ENCODE measurements at places on chromosomes 1 and 21.

DNA sequence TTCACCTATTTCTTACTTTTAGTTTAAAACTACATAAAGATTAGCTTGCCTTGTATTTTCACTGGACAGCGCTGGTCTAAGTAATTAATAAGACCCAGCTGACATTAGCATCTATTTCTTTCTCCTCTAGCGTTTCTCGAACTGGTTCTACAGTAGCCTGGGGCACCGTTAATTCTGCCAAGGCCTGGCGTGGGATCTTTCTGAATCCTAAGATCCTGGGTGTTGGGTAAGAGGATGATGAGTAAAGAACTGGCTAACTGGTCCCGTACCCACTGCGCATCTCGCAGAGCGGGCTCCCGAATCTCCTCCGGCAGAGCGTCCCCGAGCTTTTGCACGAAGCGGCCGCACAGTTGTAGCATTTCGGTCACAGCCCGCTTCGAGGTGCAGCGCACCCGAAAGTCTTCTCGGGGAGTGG lies 309 bp downstream of the NSL1 start:
- peak; percentile 74 for DNase-seq

DNA sequence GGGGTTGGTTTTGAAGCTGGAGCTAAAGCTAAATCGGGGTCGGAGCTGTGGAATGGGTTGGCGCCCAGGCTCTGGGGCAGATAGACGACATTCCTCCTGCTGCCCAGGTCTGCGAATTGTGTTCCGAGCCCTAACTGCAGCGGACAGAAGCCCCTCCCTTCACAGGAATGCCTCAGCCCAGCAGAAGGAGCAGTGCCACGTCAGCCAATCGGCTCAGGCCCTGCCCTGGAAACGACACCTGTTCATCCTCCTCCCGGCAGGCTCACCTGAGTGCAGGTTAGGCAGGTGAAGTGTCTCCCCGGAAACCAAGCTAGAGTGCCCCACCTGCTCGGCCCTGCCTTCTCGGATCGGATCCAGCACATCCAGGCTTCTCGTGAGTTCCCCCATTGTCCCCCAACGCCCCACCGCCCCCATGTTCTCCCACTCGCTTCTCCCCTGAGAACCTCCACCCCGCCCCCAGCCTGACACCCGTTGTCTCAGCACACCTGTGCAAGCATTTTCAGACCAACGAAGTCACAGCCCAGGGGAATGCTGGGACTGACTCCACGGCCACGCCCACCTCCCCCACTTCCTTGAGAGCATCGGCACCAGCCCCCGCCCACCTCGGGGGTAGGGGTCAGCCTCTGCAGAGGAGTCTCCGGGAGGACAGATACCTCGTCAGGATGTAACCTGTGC lies 775 bp downstream of the TMEM125 start:
- no peak for DNase-seq

- no peak for DNase-seq
Measured at GRCh38 chr1:222443566-222443965, 104.3 kb downstream of the HHIPL2 start.

- no peak for DNase-seq
Measured at GRCh38 chr1:10519016-10519417, 44.3 kb downstream of the PEX14 start.

GRCh38 chr1:58928514-58928913 lies 144.7 kb upstream of the JUN start:
- DNase-seq: no peak

DNA sequence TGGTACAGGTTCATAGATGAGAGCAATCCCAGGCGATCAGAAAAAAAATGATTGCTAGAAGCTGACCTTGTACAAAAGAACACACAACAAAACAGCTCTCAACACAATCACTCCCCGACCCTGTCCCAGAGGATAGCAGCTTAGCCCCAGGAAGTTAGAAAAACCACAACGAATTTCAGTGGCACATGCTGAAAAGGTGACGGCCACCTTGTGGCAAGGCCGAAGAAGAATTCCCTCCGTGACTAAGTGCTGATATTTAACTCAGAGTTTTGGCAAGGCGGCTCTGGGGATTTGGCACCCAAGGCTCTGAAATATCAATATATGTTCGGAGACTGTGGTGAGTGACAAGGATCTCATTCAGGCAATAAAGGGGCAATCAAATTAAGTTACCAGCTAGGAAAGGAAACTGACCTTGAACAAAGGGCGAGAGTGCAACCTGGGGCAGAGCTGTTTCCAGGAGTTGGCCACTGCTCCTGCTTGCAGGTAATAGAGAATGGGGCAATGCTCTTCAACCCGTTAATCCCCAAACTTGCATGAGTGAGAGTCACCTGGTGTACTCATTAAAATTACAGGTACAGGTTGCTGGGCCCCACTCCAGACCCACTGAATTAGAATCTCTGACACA lies 96.2 kb downstream of the BEND5 start:
- peak; percentile 44 for DNase-seq

- DNase-seq: no peak
Measured at GRCh38 chr1:64043288-64043687, 160.1 kb upstream of the UBE2U start.

DNA sequence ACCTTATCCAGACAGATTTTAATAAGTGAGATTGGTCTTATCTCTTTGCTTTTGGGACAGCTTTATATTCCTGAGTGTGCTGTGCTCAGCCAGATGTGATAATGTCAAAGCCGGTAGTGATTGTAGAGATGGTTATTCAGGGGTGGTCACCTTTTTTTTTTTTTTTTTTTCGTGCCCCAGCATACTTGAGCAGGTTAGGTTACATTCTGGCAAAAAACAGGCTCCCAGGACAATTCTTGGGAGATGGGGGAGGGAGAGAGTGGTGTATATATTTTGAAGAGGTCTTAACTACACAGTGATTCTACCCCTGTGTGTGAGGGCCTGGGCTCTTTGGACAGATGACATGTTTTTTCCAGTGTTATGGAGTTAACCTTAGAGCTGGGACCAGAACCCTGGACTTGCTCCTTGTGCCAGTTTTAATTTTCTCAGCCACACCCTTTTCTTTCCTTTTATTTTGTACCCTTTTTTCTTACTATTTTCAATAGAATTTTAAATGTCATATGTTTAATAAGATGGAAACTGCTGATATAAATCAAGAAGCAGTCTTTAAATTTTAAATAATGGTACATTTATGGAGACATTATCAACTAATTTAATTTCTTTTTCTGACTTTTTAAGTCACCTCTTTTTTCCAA lies 88.4 kb downstream of the DYRK1A start:
- DNase-seq: no peak

DNA sequence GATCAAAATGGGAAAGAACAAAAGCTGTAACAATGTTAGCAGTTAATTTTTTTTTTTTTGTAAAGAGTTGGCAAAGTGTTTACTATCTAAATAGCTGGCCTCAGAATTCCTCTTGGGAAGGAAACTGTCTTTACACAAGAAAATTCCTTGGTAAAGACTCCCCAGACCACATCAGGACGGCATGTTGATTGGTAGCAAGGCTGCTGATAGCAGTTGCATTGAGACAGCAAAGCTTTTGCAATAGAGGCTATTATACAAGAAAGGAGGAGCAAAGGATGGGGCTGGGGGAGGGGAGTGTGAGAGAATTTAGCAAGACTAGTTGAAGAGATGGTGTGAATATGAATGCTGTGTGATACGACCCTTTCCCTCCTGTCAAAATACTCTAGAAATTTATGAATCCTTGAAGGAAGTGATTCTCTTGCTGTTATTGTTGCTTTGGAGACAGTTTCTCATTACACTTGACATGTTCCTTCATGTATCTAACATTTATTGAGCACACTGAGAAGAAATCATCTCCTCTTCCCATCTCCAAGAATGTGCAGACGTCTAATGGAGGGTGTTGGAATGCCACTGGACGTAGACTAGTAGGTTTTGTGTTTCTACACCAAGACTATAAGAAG lies 355.6 kb downstream of the SIPA1L2 start:
- no peak for DNase-seq

GRCh38 chr1:199041173-199041914 lies 402.5 kb downstream of the PTPRC start:
- DNase-seq: no peak

DNA sequence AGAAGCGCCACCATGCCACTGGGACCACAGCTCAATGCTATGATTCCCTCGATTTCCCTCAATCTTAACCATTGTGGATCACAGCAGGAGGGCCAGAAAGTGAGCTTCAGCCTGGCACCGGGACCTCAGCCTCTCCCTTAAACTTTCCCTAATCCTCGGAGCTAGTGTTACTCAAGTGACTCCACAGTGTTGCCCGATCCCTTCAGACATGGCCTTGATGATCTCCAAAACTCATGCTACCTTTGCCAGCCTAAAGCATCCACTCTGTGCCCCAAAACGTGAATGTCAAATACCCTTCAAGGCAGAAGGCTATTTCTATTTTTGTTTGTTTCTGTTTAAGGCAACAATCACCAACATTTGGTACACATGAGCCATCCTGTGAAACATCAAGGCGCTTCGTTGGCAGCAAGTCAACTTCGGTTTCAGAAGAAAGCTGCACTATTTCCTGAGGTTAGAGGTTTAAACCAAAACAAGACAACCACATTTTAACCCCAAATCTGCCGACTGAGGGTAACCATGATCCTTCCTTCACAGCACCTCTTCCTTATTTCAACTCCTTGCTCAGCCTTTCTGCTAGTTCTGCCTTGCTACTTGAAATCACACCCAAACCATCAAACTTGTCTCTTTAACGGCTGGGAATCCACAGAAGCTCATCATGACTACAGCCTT lies 94.4 kb upstream of the KRTAP19-8 start:
- DNase-seq: no peak

- DNase-seq: no peak
Measured at GRCh38 chr1:182391028-182391361, 595 bp downstream of the GLUL start.

GRCh38 chr1:185811073-185811709 lies 77.0 kb downstream of the HMCN1 start:
- no peak for DNase-seq

GRCh38 chr1:7375329-7375728 lies 395.8 kb upstream of the VAMP3 start:
- DNase-seq: no peak

- peak; percentile 68 for DNase-seq
Measured at GRCh38 chr1:38586993-38587646, 272.5 kb downstream of the RRAGC start.

DNA sequence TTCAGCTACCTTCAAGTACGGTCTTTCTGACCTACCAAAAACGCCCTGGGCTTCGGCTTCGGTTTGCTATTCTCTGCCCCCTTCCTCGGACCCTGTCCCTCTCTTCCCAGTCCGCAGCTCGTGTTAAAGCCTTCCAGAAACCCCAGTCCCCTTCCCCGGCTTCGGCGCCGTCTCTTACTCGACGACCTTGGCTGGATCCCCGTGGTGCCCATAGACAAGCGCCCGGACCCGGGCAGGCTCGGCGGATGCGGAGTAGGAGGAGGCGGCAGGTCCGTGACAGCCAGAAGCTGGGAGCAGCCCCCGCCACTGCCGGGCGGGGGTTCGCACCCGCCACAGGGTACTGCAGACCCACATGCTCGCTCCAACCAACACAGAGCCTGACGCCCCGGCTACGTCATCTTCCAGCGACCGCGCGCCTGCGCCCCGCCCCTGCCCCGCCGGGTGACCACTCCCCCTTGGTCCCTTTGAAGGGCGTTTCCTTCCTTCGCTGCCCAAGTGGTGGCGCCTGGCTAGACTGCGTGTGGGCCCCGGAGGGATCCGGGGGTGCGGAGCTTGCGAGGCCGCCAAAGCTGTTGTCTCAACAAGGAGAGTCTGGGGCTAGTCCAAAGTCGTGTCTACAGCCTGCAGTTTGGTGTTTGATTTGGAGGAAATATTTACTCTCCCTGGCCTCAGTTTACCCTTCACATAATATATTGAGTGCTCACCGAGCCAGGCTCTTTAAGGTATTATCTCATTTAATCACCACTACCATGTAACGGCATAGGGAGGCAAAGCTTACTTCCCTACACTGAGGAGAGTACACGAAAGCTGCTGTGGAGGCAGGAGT lies at the start of gene MECR:
Gene MECR (minus strand): TSS at position 382 of the 826 bp plus-strand sequence. CDS start 28 bp downstream, at position 354.
- DNase-seq: peak; percentile 94

- no peak for DNase-seq
Measured at GRCh38 chr1:16913181-16913832, 8.4 kb upstream of the CROCC start.

DNA sequence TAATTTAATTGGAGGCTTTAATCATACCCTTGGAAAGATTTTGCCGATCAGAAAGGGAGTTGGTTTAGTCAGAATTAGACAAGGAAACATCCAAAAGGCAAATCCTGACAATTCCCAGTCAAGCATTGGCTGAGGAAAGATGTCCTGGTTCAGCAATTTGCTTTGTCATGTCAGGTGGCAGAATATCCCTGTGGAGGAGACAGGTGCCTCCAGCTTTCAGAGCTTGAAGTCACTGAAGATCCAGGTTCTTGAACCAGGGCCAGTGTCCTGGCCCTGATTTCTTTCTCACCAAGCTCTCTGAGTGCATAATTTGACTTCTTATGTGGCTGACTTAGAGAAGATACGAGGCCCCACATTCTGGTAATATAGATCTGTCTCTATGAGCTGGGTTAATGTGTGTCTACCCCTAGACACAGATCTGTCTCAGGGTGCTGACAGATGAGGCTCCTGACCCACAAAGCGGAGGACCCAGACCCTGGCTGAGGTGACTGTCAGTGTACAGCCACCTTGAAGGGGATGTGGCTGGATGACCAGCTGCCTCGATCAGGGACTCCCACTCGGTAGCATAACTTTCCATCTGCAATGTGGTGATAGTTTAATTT lies 118.9 kb downstream of the HHAT start:
- no peak for DNase-seq

GRCh38 chr1:118123116-118123839 lies 61.8 kb downstream of the SPAG17 start:
- no peak for DNase-seq

- DNase-seq: no peak
Measured at GRCh38 chr1:42860339-42861013, 14.1 kb downstream of the ZNF691 start.

Measured in urothelium cell line (cell line).